CD8-positive, alpha-beta T cell (primary cell): ENCODE measurements at places on chromosomes 16 and 17.

DNA sequence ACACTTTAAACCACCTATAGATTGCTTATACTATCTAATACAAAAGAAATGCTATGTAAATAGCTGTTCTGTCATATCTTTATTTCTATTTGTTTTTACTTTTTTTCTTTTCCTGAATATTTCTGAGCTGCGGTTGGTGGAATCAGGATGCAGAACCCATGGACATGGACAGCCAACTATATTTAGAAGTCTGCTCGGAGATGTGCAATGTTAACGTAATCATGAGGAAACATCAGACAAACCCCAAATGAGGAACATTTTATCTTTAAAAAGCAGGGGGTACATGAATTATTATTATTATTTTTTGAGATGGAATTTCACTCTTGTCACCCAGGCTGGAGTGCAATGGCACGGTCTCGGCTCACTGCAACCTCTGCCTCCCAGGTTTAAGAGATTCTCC is 31.4 kb upstream of the GHDC start:
- DNase-seq = no peak

DNA sequence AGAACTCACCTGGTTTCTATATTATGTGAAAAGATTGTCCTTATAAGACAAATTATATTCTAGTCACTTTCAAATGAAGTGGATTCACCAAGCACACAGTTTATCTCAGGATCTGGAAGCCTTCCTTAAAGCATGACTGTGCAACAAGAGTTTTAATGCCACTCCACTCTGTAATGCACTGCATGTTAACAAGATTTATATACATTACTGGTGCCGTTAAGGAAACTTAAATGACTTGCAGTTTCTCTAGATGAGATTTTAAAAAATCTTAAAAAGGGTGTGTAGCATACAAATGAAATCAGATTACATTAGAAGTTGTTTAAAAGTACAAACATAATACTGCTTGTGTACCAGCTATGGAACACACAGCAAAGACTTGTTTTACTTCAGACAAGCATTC is 150.8 kb downstream of the SNX11 start:
- DNase-seq = no peak

- DNase-seq = no peak
Measured at GRCh38 chr17:74745548-74746177, 2.8 kb upstream of the NHERF1 start.

- DNase-seq = no peak
Measured at GRCh38 chr17:28524476-28525424, 18.6 kb downstream of the FOXN1 start.

- no peak for DNase-seq
Measured at GRCh38 chr17:50147841-50148225, 2.6 kb downstream of the PPP1R9B start.

- DNase-seq = no peak
Measured at GRCh38 chr17:56481659-56482058, 111.8 kb upstream of the NOG start.

GRCh38 chr16:17469011-17469740 is 1.6 kb downstream of the XYLT1 start:
- DNase-seq = no peak

GRCh38 chr16:86045591-86045971 is 146.6 kb downstream of the IRF8 start:
- no peak for DNase-seq

GRCh38 chr17:27912964-27913363 is 19.8 kb upstream of the LYRM9 start:
- DNase-seq = no peak

DNA sequence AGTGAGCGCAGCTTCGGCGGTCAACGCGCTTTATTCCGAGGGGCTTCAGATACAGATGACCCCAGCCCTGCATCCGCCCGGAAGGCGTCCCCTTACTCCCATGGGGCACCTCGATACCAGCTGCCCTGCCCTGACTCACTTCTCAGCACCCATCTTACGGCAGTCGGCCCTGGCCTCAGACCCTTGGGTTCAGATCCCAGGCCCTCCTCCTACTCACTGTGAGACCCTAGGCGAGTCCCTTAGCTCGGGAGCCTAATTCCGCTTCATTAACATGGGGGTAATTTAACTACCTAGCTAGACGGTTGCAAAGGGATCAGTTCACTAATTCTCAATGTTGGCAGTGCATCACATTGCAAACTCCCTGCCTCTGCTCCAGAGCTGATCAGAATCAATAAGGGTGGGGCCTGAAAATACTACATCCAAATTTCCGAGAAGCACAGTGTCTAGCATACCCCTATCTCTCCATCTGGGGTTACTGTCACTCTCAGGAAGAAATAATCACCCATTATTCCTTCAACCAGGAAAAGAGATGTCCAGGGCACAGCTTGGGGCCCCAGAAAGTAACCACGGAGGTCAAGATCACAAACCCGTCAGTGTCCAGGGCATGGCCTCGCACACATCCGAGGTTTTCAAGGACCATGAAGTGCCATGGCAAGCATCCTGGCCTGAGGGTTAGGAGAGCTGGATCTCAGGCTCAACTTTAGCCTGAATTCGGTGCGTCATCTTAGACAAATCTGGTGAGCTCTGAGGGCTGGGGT is 415 bp upstream of the FLOT2 start:
- DNase-seq = no peak

GRCh38 chr16:5032748-5033167 is 977 bp downstream of the NAGPA start:
- DNase-seq = no peak

GRCh38 chr17:81866440-81867169 is 4.5 kb downstream of the ARHGDIA start:
- peak; percentile 18 for DNase-seq

DNA sequence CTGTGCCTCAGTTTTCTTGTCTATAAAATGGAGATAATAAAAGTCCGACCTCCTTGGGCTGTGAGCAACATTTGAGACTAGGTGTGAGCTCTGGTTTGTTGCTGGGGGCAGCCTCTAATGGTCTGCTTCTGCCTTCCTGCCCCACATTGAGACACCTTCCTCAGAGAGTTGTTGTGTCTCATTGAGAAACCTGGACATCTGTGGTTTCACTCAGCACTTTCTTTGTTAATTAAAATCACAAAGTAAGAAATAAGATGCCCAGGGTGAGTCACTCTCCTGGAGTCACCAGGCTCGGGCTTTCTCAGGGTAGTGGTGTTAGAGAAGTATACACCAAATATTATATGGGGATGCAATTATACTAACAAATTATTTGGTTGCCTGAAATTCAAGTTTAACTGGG is 389.2 kb upstream of the SALL1 start:
- DNase-seq = no peak

GRCh38 chr17:4209611-4210010 is 54.2 kb downstream of the ANKFY1 start:
- no peak for DNase-seq

DNA sequence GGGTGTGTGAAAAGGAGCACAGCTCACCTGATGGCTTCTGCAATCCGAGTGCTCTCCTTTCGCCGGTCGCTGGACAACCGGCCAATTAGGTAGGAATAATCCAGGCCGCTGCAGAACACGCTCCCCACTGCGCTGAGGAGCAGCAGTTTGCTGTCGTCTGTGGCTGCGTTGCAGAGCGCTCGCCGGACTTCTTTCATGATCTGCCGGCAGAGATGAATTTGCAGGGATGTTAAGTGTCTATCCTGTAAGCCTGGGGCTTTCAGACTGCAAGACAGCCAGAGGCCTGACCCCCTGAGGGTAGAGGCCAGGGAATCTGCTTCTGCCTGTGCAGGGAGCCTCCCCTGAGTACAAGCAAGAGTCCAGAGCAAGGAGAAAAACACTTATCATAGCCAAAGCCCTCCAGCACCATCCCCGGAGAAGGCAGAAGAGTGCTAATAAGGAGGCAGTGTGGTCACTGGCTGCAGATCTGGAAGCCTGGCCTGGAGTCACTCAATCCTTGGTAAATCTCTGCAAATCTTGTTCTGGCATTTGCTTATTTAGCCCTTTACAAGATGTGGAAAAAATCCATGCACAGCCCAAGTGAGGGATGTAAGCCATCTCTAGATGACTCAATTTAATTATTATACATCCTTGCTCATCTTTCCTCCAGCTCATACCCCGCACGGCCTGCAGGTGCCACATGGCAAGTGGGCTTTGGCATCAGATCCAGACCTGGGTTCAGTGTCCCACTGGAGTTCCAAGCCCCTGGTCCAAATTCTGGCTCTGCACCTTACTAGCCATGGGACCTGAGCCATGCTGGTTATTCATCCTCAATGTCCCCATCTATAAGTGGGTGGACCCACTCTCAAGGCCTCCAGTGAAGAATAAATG is 80.2 kb downstream of the DYNLRB2 start:
- no peak for DNase-seq

- DNase-seq = no peak
Measured at GRCh38 chr17:4554441-4554996, 665 bp downstream of the MYBBP1A start.

DNA sequence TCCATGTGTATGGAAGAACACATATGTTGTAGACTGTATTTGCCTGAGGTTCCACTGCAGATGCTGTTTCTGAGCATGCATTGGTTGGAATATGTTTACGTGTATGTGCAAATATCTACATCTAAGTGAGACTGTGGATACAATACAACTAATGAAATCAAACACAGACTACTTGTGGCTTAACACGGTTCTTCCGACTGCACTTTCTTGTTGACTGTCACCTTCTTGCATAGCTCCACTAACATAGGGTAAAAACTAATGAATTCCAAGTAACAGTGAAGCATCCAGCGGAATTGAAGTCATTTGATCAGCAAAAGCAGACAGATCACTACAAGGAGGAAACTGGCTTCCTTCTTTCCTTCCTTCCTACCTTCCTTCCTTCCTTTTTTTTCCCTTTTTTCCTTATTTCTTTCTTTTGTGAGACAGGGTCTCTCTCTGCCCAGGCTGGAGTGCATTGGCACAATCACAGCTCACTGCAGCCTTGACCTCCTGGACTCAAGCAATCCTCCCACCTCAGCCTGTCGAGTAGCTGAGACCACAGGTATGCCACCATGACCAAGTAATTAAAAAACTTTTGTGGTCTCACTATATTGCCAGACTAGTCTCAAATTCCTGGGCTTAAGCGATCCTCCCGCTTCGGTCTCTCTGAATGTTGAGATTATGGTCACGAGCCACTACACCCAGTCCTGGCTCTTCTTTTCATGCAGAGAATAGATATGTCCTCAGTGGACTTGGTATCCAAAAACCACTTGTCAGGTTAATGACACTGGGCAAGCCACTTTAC is 22.0 kb upstream of the CCL1 start:
- DNase-seq = no peak

GRCh38 chr16:53530046-53530445 is 27.0 kb upstream of the AKTIP start:
- no peak for DNase-seq

DNA sequence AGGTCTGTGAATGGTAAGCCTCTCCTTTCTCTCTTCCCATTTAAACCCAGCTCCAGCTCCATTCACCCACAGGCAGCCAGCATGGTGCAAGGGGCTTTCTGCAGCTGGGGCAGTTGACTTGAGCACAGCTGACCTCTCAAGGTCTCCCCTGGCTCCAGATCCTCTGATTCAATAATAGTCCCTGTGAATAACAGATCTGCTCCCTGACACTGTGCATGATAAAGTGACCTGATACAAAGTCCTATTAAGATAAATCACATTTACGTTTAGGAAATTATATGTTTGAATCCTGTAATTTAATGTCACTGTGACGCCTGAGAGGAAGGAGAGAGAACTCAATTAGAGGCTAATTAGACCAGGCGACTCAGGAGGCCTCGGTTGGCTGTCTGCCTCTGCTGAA is 540.4 kb upstream of the CDH11 start:
- DNase-seq = no peak

GRCh38 chr17:1907909-1908698 is 78.3 kb downstream of the RPA1 start:
- DNase-seq = no peak

GRCh38 chr17:58156839-58157803 is 8.9 kb downstream of the OR4D1 start:
- DNase-seq = peak; percentile 56

DNA sequence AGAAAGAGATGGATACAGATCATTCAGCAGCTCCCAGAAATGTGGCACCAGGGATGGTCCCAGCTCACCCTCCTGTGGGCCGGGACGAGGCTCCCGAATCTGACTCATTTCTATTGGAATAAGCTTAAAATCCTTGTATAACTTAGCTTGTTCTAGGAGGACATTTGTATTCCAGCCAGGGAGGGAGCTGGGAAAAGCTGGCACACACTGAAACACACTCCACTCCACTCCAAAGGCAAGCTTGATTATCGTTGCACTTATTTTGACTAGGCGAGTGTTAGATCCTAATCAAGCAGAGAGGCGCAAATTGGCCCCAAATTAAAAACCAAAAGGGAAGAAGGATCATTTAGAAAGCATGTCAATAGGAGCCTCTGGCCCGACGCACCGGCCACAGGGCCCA is 339.5 kb downstream of the HS3ST4 start:
- DNase-seq = no peak

- no peak for DNase-seq
Measured at GRCh38 chr16:50400967-50401348, 32.2 kb upstream of the BRD7 start.

GRCh38 chr17:30340801-30341356 is 7.0 kb upstream of the TMIGD1 start:
- DNase-seq = no peak

DNA sequence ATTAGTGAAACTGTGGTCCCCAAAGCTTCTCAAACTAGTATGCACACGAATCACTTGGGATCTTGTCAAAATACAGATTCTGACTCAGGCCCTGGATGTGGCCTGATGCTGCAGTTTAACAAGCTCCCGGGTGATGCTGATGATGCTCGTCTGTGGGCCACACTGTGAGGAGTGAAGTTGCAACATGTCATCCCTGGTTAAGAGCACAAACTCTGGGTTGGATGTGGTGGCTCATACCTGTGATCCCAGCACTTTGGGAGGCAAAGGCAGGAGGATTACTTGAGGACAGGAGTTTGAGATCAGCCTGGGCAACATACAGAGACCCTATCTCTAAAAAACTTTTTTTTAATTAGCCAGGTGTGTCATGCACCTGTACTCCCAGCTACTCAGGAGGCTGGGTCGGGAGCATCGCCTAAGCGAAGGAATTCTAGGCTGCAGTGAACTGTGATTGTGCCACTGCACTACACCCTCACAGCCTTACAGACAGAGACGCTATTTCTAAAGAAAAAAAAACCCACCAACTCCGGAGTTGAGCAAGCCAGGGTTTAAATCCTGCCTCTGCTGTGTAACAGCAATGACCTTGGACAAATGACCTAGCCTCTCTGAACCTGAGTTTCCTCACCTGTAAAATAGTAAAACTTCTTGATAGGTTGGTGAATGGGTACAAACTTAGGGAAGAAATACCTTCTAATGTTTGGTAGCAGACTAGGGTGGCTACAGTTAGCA is 24.4 kb upstream of the ABAT start:
- no peak for DNase-seq

DNA sequence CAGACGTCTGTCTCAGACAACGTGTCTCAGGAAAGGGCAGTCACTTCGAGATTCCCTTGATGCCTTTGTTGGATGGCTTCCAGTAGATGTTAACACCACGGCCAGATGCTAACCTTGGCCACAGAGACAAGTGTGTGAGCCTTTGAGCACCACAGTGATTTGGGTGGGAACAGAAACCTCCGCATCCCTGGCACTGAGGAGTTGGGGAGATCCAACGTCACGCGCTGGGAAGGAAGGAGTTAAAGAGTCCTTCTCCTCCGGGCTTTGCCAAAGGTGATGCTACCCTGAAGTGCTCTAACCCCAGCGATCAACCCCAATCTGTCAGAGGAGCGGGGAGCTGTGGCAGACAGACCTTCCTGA is 3.0 kb upstream of the ABR start:
- no peak for DNase-seq

- DNase-seq = no peak
Measured at GRCh38 chr16:12009922-12010321, 33.4 kb downstream of the SNX29 start.

- peak; percentile 63 for DNase-seq
Measured at GRCh38 chr17:68437979-68438822, 19.1 kb downstream of the WIPI1 start.
